ENCODE measurements at places on chromosomes 5 and 9.

- no peak for DNase-seq
Measured at GRCh38 chr5:173743641-173744343, 127.3 kb upstream of the BOD1 start.

DNA sequence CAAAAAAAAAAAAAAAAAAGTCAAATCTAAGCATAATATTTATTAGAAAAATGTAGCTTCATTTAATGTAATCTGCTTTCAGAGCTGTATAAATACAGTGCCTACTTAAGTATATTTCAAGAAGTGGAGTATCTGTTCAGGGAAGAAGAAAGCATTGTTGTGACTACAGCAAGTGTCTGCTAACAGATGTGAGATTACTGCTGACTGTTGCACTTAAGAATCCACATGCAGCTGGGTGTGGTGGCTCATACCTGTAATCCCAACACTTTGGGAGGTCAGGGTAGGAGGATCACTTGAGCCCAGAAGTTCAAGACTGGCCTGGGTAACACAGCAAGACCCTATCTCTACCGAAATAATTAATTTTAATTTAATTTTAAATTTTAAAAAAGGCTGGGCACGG lies 19.0 kb downstream of the KDM3B start:
- DNase-seq: no peak

DNA sequence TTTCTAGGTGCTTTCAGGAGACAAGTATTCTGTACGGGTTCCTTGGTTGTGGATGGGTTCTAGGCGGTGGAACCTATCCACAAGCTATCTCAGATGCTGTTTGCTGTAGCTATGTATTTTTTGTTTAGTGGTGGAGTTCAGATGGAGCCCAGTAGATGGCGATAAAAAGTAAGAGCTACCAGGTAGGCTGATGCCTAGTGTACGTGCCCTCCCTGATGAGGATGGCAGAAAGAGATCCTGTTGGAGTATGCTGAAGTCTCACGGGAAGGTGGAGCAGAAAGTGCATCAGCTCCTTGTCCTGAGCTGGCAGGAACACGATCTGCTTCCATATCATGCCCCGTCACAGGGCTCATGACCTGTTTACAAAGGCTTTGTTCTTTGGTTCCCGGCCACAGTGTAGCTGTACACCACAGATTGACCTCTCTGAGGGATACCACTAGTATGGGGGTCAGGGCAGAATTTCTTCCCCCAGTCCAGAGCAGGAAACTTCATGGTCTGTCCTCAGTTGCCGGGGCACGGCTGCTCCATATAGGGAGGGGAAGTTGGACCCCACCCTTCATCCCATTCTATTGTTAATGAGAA lies 12.6 kb upstream of the UGT3A2 start:
- DNase-seq: no peak

DNA sequence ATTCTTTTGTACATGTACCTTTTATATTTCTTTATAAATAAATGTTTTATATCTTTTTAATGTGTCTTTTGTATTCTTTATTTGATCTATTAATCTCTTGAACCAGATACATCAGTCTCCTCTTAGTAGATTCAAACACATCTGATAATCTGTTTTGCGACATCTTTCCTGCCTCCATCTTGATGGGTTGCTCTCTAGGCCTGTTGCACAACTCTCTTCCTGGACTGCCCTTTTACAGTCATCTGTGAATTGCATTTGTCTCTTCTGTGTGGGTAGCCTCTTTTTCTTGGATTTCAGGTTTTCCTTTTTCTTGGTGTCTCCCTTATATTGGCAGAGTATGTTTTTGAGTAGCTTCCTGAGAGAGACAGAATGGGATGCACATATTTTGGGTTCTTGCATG lies 6.2 kb downstream of the ZFYVE16 start:
- DNase-seq: no peak

DNA sequence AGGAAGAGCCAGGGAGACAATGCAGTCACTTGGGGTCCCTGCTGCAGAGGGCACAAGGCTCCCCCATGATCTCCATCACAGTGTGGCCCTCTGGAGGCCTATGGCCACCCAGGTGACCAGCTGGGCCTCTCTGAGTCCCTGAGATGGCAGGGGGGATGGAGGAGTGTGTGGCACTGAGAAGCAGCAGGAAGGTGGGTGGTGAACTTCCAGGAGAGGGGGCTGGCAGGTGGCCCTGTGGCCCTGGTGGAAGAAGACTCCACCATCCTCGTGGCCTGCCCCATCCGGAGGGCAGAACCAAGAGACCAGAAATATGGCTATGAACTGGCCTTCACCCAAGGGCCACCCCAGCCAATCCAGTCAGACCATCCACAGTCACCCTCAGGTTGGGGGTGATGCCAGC lies 31.7 kb upstream of the AFAP1L1 start:
- DNase-seq: peak; percentile 56

DNA sequence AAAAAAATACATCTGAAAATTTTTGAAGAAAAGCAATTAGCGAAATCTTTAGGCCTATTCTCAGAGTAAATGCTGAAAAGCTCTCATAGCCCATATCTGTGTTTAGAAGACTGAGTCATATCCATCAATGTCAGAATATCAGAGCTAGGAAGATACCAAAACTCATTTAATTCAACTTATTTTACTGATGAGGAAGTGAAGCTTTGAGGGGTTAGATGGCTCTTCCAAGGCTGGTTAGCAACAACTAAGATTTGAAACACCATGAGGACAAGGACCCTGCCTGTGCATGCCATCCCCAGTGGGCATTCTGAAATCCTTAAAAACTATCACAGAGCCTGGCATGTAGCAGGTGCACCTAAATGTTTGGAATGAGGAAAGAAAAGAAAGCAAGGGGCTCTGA lies 2.5 kb downstream of the FREM1 start:
- DNase-seq: no peak

DNA sequence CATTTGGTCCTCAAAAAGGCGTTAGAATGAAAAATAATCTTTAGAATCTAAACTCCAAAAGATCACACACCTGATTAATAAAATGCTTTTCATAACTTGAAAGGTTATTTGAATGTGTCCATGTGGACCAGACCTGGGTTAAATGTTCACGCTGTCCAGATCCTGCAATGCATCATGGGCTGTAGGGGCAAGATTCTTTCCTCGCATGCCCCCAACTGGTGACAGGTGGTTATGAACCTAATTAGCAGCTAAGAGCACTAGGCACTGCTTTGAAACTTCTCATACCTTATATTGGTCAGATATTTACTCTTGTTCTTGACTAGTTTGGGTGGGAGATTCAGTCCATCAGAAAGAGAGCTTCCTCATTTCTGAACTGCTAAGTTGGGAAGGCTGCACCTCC lies 19.3 kb upstream of the PIP5K1B start:
- DNase-seq: no peak

- DNase-seq: no peak
Measured at GRCh38 chr9:23721466-23721865, 104.6 kb downstream of the ELAVL2 start.

DNA sequence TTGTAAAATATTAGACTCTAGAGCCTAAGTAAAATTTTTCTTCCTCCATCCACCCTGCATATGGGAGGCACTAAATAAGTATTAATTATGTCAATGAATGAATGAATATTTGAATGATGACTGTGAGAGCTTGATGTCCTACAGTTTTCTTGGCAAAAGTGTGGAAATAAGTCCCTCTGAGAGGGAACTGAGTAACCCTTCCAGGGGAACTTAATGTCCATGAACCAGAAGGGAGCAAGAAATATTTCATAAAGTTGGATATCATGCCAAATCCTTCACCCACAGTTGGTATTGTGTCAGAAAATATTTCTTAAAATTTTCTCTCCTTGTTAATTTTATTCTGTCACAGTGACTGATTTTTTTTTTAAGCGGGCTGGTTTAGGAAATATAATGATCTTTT lies 36.6 kb downstream of the NNT start:
- DNase-seq: no peak

- no peak for DNase-seq
Measured at GRCh38 chr9:113388833-113389232, 12.0 kb upstream of the HDHD3 start.

- DNase-seq: no peak
Measured at GRCh38 chr9:6184749-6185645, 30.6 kb upstream of the IL33 start.

GRCh38 chr9:124279531-124280175 lies 21.9 kb downstream of the NEK6 start:
- no peak for DNase-seq

- no peak for DNase-seq
Measured at GRCh38 chr5:67199859-67200258, 3.3 kb upstream of the CD180 start.

GRCh38 chr5:153632748-153633290 lies 142.3 kb downstream of the GRIA1 start:
- no peak for DNase-seq

DNA sequence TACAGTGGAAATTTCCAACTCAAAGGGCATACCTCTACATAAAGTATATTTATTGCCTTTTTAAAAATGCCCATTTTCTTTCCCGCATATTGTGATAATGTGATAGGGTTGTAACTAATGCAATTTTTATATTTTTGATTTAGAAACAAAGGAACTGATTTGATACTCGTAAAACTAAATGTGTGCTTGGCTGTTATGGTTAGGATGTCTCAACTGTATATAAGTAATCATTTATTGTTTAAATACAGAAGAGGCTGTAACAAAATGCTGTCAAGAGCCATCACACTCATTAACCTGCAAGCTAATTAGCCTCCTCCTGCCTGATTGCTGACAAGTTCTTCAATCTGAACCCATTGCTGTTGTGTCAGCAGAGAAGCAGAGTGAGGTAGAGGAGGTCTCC lies 149.2 kb downstream of the PBX3 start:
- no peak for DNase-seq

- DNase-seq: peak; percentile 47
Measured at GRCh38 chr9:26947736-26948135, 694 bp upstream of the PLAA start.

- peak; percentile 44 for DNase-seq
Measured at GRCh38 chr9:85425153-85425611, 316.6 kb downstream of the AGTPBP1 start.

DNA sequence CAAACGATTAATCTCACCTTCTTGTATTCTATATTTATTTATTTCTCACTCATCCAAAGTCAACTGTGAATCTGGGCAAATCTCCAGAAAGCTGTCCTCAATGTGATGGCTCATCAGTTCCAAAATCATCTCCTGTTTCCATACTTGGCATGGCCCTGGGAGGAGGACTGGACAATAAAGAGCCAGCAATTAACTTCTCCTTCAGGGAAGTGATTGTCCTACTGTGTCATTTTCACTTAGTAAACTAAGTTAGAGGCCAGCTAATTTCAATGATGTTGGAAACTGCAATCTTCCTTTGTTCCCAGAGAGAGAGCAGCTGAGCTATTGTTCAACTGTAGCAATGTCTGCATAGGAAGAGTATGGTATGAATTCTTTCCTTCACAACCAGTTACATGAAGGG lies 17.5 kb downstream of the CDH12 start:
- DNase-seq: no peak

DNA sequence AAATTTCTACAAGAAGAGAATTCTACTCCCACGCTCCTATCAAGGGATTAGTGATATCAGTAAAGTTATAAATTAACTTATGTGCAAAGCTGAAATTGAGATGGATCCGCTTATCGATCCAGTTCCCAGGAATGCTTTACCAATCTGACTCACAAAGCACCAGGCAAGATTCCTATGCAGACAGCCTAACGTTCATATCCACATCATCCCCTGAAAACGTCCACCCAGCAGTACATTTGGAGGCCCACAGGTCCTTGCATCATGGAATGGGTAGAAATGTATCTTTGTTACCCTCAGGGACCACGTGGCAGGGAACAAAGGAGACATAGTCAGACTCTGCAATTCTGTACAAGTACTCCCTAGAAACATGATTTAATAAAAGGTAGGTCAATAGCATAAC lies 147.4 kb downstream of the ESM1 start:
- no peak for DNase-seq

GRCh38 chr5:54344653-54345052 lies 34.3 kb upstream of the ARL15 start:
- no peak for DNase-seq

DNA sequence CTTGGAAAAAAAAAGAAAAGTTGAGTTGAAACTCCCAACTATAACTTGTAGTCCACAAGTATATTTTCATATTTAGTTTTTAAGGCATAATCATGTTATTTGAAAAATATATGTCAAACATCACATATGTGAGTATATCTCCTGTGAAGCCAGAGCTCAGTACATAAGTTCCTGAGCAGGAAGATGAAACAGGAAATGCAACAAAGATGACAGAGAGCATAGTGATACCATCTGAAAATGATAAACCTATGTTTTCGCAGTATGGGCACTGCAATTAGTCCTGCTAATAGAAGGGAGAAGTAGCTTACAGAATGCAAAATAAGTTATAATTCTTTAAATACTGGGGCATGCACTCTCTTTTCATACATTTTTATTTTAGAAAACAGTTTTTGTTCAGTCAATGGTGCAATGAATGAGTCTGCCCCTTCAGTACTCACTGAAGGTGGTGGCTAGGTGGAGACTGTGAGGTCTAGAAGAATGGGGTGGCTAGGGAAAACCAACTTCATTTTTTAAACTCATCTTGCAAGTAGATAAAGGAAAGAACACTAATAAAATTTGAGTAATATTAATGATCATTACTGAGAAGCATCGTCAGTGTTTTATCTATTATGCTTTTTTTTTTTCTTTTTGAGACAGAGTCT lies 54.1 kb upstream of the FYB1 start:
- DNase-seq: no peak

- no peak for DNase-seq
Measured at GRCh38 chr5:41012318-41012717, 58.8 kb downstream of the MROH2B start.

DNA sequence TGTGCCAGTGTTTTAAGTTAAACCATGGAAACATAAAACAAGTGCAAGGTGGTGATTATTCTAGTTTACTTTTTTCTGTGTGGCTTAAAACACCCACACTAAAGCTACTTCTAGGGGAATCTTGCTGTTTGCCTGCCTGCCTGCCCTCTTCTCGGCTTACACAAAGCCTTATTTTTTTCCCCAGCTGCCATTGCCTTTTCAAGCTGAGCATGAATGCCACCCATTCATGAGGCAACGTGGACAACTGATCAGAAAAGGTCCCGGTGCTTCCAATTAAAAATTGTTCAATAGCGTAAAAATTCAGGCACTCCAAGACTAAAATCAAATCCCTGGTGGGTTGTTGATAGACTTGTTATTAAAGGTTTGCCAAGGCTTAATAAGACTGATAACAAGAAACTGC lies 401.4 kb downstream of the TMEM161B start:
- DNase-seq: no peak

Data from activated T-cell treated with anti-CD3 and anti-CD28 coated beads, Interleukin-2, amount 50 U/mL, for 24 hours (primary cell).